Right forelimb (tissue), 1 donor: ENCODE measurements at places on chromosomes 1 and 21.

GRCh38 chr1:16387201-16388188 lies 20.5 kb downstream of the SZRD1 start:
- peak; percentile 57 for DNase-seq

GRCh38 chr1:206636671-206637070 lies 1.3 kb downstream of the DYRK3 start:
- no peak for DNase-seq

GRCh38 chr1:162166917-162167615 lies 97.6 kb downstream of the NOS1AP start:
- DNase-seq: no peak

- DNase-seq: no peak
These were observed 3.3 kb downstream of the CCSAP start for GRCh38 chr1:229339520-229339919.

DNA sequence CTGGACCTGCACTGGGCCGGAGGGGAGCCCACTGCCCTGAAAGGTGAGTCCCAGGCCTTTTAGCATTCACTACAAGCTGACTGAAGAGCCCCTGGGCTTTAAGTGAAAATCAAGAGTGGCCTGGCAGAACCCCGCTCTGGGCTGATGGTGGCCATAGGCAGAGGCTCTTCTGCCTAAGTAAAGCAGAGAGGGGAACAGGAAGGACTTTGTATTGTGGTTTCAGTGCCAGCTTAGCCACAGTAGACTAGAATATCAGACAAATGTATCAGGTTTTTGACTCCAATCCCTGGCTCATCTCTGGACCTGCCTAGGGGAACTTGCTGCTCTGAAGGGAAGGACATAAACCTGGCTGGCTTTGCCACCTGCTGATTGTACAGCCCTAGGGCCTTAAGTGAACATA lies 10.2 kb upstream of the HENMT1 start:
- no peak for DNase-seq

DNA sequence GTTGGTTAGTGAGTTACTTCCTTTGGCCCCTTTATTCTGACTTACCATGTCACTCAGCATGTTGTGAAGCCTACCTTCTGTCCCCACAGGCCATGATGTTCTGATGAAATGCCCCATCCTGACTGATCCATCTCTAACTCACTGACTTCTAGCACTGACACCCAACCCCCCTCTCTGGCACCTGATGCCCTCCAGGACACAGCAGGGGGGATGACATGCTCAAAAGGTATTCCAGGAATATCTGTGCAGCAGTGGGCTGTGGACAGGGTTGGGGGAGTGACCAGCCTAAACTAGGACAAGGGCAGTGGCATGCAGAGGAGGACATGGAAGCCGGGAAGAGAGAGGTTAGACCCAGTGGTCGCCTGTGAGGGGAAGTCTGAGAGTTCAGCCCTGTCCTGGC lies 25.5 kb downstream of the SYT2 start:
- DNase-seq: no peak

DNA sequence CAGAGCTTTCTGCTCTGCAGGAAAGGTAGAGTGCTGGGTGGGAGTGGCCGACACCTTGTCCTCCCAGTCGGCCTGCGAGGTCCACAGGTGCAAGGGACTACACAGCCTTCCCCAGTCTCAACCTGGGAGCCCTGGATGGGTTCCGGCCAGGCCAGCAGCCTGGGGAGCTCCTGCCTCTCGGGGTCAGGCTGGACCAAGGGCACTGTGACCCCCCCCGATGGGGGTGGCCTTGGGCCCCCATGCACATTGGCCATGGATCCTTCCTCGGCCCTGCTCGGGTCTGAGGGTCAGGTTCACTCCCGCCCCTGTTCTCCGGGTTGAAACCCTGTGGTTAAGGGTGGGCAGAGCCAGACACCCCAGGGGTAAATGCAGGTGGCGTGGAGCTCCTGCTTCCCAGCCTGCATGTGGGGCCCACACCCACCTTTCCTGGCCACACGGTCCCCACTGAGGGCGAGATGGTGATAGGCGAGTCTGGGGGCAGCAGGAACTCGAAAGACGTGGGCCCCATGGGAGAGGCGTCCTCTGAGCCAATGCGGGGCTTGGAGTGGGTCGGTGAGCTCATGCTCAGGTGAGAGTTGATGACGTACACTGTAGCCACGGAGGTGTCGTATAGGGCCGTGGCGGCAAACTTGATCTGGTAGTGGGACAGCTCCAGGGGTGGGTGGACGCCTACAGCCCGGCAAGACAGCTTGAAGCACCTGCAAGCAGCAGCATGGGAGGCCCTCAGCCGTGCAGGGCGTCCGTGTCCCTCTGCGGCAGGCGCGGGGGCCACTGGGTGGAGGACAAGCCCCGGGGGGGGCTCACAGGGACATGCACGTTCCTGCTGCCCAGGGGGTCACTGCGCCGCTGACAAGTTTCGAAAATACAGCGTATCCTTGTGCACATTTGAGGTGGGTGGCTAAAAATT lies 10.8 kb upstream of the TMEM52 start:
- no peak for DNase-seq

DNA sequence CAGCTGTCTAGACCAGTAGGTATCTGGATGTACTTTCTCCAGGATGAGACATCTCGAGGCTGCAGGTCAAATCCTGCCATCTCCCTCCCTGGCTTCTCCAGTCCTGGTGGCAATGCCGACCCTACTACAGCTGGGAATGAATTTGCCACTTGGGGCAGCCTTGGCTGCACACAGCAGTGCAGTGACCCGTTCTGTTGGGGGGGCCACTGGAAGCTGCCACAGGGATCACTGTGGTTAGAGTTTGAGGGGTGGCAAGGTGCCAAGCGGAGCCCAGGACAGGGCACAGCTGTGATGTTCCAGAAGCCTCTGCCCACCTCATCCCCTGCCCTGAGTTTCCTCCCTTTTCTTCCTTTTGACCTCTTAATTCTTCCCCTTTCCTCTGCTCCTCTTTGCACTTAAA lies 17.1 kb downstream of the COL6A2 start:
- DNase-seq: peak; percentile 41

DNA sequence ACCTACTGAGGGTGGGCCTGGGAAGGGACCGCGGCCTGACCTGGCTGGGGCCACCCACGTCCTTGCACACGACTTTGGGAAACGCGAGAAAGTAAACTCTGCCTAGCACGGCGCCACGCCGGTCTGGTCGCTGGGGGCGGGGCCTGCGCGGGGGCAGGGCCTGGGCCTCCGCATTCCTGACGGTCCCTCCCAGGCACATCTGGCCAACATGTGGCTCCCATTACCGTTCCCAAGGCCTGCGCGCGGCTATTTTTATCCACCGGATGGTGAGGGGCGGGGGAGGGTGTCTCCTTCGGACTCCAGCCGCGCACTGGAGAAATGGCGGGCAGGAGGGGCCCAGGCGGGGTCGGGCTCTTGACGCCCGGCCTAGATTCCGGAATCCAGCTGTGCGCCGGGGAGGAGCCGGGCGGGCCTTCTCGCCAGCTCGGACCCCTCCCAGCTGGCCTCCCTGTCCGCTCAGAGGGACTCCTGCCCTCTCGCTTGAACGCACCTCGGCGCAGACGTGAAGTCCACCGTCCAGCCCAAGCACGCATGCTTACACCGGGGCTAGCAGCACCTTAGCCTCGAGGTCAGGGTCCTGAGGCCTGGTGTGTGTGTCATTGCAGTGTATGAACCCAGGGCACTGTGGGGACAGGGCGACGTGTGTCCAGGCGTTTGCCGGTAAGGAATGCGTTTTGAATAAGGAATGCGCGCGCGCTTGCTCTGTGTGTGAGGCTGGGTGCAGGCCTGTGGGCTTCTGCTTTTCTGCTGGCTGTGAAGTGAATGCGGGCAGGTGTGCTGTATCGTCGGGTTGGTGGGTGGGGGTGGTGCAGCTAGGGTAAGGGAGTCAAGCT lies 2.1 kb downstream of the EVA1B start:
- peak; percentile 95 for DNase-seq

DNA sequence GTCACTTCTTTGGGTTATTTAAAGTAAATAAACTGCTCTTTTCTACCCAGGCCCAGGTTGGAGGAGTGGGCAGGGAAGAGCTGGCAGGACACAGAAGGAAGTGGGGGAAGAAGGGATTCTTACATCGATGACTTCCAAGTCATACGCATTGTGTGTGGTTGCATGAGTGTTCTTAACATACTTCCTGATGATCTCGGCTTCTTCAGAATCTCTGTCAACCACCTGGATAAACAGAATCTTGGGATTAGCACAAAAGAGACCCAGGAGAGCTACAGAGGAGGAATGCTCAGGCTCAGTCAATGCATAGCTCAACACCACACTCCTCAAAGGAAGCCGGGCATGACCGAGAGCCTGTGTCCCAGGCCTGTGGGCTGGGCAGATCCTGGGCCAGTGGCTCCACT lies 42.1 kb downstream of the PARP1 start:
- no peak for DNase-seq

GRCh38 chr1:116321766-116322175 lies 51.3 kb upstream of the ATP1A1 start:
- DNase-seq: no peak

- DNase-seq: no peak
These were observed 14.7 kb downstream of the INTS3 start for GRCh38 chr1:153742411-153743142.

DNA sequence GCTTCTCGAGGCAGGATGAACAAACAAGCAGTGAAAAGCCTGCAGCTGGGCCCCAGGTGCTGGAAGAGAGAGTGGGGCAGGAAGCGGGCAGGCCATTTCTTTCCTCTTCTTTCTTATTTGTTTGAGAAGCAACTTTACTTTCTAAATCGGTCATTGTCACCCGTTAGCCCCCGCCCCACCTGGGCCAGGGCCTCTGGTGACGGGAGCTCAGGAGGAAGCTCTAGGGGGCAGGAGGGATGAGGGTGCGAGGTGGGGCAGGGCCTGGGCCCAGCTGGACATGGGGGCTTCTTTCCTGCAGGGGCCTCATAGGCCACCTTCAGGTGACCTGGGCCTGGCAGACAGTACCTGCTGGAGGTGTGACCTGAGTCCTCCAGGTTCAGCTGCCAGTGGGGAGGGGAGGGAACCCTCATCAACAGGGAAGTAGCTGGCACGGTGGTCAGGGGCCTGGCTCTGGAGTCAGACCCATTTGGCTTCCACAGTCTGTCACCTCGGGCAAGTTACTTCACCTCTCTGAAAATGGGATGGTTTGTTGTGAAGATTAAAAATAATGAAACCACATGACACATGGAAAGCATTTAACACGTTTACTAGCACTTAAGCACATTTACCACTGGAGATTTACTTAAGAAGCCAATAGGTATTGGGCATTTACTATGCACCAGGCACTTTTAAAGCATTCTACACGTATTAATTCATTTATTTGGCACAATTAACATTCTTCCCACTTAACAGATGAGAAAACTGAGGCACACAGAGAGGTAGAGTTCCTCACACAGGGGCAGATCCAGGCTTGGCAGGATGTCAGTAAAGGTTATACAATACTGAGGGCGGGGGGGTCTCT lies 54.1 kb upstream of the ID3 start:
- DNase-seq: no peak

DNA sequence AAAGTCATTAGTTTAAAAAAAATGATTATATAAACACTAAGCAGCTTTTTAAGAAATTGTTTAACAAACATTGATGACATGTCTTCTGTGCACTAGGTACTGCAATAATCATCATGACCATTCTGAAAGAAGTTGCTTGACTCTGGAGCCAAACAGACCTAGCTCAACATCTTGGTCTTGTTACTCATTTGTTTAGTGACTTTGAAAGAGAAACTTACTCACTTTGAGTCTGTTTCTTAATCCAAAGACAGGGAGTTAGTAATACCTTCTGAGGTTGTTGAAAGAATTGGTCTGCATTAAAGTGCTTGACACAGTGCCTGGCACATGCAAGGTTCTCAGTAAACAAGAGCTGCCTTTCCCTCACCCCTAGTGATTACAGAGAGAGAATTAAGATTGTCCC lies 84.4 kb downstream of the SGIP1 start:
- DNase-seq: no peak

GRCh38 chr1:221458447-221459156 lies 283.3 kb downstream of the DUSP10 start:
- no peak for DNase-seq

- DNase-seq: peak; percentile 86
These were observed 15.2 kb downstream of the SLC27A3 start for GRCh38 chr1:153790313-153790965.

- DNase-seq: no peak
These were observed 22.0 kb downstream of the EIF4G3 start for GRCh38 chr1:21154717-21155116.

DNA sequence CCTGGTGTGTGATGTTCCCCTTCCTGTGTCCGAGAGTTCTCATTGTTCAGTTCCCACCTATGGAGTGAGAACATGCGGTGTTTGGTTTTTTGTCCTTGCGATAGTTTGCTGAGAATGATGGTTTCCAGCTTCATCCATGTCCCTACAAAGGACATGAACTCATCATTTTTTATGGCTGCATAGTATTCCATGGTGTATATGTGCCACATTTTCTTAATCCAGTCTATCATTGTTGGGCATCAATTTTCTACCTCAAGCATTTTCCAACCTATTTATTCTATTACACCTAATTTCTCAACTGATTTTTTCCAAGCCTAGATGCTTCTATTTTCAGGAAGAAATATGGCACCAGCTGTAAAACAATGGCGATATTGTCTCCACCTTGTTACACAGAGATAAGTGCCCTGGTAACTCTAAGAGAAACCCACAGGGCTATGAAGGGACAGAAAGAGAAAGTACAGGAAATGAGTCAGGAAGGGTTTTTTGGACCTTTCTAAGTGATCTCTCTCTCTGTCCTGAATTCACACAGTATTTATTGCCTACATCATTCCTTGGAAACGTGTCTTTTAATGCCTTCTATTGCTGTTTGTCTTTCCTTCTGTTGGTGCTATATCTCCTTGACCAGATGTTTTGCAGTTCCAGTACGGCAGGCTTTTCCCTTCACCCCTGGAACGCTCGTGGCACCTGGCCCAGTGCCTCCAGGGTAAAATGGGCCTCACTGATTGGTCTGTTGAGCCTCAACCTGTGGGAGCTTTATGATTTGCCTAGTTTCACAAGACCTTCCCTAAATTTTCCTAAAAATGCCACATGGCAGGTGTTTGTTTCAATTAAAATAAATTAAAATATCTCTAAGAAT lies 14.6 kb upstream of the JAK1 start:
- no peak for DNase-seq

GRCh38 chr21:45465611-45466329 lies 60.8 kb downstream of the COL18A1 start:
- no peak for DNase-seq
